Activated CD4-positive, alpha-beta T cell treated with anti-CD3 and anti-CD28 coated beads, Interleukin-2, amount 50 U/mL, for 4 hours (primary cell): ENCODE measurements at places on chromosomes 3 and 15.

DNA sequence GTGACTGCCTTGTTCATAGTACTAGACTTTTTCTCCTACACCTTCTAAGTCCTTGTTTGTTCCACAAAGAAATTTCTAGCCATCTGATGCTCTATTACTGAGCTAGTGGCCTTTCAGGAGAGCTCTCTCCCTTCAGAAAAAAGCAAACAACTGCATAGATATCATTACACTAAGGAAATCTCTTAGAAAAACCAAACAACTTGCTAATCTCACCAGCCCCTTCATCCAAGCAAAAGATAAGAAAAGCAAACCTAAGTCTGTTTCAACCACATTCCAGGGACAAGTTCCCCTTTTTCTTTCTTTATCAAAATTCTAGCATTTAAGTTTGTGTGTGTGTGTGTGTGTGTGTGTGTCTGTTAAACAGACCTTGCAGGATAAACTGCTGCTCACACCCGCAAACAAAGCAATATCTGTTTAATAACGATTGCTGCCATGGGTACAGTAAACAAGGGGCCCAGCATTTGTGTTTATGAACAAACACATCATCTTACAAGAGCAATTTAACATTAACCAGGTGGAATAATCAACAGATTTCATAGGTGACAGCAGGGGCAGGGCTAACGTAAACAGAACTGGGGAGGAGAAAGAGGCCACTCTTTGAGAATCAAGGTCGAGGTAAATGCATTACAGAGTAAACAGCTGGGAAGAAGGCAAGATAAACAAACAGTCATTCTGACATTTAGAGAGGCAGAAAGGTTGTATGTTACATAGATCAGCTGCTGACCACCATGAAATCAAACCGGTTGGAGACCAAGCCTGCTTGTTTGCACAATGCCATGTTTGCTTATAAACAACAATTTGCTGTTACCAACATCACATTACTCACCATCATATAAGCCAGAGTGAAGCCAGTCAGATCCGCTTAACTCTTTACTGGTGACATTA lies 375.1 kb downstream of the FOXP1 start:
- DNase-seq: no peak

DNA sequence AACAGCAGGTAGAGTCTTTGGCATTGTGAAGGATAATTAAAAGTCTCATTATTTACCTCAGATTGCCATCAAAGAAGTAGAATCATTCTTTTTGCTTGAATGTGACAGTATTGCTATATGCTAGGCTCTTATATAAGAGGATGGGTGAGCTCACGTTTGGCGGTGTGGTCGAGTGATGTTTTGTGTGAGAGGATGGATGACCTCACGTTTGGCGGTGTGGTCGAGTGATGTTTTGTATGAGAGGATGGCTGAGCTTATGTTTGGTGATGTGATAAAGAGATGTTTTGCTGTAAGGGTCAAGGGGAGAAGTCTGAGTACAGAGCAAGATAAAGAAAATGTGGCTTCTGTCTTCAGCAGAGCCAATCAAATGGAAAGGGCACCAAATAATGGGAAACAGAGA lies 299.6 kb upstream of the NR2E3 start:
- no peak for DNase-seq

DNA sequence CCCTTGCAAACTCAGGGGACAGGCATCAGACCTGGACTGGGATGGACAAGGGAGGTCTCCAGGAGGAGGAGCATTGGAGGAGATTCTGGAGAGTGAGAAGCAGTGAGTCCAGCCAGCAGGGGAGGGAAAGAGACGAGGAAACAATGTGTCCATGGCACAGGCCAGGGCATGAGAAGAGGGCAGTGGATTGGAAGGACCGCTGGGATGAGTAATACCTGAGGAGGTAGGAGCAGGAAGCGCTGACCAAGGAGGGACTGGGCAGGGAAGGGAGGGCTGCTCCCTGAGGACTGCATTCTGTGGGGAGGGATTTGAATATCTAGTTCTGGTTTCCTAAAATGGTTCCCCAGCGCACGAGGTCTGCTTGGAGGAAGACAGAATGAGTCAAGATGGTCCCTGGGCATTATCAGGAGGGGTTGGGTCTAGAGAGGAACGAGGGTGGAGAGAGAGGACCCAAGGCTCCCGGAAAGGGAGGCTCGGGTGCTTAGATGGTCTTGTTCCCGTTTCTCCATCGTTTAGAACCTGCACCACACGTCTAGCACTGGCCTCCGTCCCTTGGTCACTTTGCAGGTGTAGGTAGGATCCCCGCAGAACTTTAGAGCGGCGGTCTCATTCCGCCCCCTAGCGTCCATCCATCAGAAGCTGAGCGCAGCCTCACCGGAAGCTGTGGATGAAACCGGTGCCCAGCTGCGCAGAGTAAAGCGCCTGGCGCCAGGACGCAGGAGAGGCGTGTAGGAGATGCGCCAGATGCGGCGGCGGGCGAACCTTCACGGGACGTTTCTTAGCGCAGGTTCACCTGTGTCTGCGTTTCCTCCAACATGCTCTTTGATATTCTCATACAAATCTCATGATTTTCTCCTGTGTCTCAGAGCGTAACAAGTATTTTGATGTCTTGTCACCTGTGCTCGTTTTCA lies 190.7 kb upstream of the NDN start:
- no peak for DNase-seq

GRCh38 chr15:68578175-68578979 lies 416 bp upstream of the CORO2B start:
- no peak for DNase-seq

DNA sequence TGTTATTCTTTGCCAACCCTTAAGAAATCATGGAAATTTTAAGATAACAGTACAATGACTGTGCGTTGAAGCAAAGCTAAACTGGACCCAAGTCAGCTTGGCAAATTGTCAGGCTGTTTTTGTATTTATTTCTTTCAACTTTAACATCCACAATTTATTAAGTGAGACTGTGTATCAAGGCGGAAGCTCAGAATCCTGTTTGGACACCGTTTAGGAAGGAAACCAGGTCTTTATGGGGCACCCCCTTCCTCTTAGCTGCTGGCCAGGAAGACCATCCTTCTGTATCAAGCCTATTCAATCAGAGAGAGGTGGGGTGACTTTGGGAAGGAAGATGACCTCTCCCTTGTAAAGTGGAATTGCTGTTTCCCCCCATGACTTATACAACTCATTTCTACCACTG lies 166.0 kb downstream of the MCTP2 start:
- no peak for DNase-seq

GRCh38 chr15:72778796-72779195 lies 4.8 kb downstream of the ADPGK start:
- DNase-seq: no peak

- no peak for DNase-seq
Measured at GRCh38 chr3:155075200-155075599, 4.9 kb upstream of the MME start.

DNA sequence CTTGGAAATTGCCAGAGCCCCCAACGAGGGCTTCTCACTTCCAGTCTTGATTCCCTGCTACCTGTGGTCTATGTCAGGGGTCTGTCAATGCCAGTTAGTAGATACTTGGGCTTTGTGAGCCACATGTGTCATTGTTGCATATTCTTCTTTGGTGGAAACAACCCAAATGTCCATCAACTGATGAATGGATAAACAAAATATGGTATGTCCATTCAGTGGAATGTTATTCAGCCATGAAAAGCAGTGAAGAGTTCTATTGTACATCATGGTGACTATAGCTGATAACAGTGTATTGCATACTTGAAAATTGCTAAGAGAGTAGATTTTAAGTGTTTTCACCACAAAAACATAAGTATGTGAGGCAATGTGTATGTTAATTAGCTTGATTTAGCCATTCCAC lies 288.1 kb downstream of the RPLP1 start:
- DNase-seq: no peak

DNA sequence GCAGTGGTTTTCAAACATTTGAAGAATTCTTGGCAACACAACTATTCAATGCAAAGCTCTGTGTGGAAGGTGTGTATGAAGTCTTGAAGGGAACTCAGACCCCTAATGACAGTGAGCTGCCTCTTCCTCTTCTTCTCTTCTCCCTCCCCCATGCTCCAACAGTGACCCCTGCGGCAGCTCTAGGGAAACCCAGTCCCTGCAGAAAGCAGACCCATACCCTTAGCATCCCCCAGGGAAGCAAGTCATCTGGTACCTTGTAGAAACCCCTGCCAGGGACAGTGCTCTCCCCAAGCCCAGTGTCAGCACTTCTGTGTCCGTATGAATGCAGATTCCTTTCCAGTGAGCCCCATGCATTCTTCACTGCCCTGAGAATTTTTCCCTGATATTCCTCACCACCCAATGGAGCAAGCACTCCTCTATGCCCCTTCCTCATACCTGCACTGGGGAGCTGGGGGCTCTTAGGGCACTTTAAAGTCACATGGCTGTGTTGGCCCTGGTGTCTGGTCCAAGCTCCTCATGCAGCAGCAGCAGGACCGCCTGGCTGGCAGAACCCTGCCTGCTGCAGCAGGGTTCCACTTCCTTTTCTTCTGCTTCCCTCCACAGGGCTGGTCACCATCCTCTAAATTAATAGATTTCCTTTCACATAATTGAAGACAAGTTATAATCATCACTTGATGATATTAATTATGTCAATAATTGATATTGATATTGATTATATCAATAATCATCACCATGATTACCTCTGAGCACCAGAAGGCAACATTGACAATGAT lies 442.5 kb downstream of the EPHB1 start:
- DNase-seq: no peak

GRCh38 chr15:43404130-43404529 lies 33.2 kb downstream of the TUBGCP4 start:
- no peak for DNase-seq

- DNase-seq: no peak
Measured at GRCh38 chr3:152834776-152835600, at the start of gene P2RY1. TSS of gene P2RY1 (plus strand) at chr3:152835131. CDS start at chr3:152835783, 652 bp downstream.

DNA sequence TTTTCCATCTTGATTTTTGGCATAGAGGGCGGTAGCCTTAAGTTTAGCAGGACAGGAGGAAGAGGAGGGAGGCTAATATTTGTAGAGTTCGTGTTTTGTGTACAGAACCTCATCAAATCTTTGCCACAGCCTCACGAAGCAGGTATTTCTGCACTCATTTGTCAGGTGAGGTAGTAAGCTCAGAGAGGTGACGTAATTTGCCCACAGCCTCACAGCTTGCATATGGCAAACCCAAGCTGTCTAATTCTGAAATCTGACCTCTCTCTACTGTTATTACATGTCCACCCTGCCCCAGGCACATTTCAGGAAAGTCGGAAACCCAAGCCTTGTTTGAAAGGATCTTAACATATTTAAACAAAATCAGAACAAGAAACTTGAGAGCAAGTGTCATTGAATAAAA lies 91.1 kb upstream of the TPM1 start:
- no peak for DNase-seq

- DNase-seq: no peak
Measured at GRCh38 chr3:180294282-180295027, 257.7 kb upstream of the PEX5L start.

- no peak for DNase-seq
Measured at GRCh38 chr3:150391161-150391560, 16.9 kb upstream of the TSC22D2 start.

DNA sequence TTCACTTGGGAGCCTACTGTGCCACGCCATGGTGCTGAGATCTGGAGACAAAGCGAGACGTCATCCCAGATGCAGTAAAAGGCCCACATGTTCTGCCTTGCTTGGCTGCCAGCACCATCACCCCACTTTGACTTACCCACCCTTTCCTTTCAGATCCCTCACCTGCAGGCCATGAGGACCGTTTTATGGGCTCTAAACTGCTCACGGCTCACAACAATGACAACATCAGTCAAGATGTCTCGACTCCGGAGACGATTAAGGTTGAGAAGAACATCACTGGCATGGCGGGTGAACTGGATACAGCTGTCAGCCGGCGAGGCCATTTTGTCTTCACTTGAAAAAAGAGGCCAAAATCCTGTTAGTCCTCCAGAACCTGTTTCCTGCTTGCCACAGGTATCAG lies 11.9 kb downstream of the BCL6 start:
- DNase-seq: no peak

GRCh38 chr3:116524453-116525210 lies 79.3 kb upstream of the LSAMP start:
- no peak for DNase-seq

- no peak for DNase-seq
Measured at GRCh38 chr3:171690281-171690680, 120.0 kb downstream of the PLD1 start.

GRCh38 chr3:17234382-17234781 lies 349.6 kb downstream of the PLCL2 start:
- DNase-seq: no peak

DNA sequence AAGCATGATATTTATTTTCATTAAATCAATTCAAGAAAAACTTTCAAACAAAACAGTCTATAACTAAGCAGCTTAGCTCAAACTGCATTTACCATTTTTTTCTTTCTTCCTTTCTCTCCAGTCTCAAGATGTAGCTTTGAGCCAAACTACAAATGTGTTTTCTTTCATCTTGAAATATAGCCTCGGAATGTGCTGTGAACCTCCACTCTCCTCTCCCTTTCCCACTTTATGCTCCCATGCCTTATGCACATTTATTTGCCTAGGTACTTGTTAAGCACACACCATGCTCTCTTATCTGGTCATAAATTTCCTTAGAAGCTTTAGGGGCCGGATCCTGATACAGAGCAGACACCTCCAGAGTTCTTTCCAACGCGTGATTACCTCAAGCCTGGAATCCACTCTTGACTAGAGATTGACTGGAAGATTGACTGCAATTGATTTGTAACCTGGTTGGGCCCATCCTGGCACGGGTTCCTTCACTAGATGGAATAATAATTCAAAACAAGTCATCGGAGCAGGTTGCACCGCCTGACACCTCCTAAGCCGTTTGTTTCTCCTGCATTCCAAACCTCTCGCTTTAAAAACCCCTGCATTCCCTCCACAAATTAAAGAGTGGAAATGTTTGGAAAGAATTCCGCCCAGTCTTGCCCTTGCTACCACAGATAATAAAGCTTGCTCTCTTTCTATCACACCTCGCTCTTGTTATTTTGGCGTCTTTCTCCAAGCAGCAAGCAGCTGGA lies 344.7 kb downstream of the CHL1 start:
- no peak for DNase-seq

DNA sequence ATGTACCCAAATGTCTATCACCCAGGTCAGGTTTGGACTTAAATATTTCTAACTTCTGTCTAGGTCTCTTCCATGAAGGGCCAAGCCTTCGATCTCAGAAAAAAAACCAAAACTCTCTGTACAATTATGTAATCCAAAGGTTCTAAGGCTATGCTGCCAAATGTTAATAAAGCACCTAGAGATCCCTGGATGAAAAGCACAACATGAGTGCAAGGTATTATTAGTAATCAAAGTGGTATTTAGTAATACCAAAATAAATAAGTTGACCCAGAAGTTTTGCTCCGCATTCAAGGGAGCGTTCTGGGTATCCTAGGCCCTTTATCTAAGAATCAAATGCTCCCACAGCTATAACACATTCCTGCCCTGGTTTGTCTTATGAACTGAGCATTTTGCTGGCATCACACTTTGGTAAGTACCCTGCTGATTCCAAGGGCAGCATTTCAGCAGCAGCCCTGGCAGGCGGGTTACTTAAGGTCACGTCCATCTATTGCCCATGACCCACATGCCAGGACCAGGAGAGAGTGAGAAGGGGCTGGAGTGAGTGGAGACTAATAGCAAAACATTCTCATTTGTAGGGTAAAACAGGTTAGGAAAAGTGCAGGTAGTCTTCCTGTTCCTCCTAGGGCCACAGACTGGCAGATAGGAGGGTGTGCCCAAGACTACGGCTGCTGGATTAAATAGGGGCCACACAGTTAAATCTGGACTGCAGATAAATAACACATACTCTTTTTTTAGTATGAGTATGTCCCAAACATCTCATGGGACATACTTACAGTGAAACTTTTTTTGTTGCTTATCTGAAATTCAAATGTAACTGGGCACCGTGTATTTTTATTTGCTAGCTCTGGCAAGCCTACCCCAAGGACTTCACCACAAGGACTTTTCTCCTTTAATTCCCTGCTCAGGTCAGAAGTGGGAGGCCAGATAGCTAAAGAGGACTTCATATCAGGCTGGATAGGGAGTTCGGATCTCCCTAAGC lies 76.0 kb upstream of the SNRK start:
- no peak for DNase-seq
